Adipose tissue (tissue), 3 donors: ENCODE measurements at places on chromosomes 5 and 9. TPM values are rescaled to one million over a fixed set of nuclear protein-coding genes. Genes with fewer than 3 reads are reported as not detected.

The CKMT2 gene
- polyA plus RNA-seq, result 13.0 TPM

The CDHR2 gene
- polyA plus RNA-seq, result 0.11 TPM

The BAAT gene
- 0.32 TPM for polyA plus RNA-seq

The MSX2 gene
- 0.14 TPM for polyA plus RNA-seq

The DCAF12 gene
- polyA plus RNA-seq, result 24.2 TPM

The TLE1 gene
- polyA plus RNA-seq, result 64.7 TPM

The ZNF782 gene
- 0.67 TPM for polyA plus RNA-seq

The MEF2C gene
- polyA plus RNA-seq, result 14.3 TPM

The SPINK13 gene
- polyA plus RNA-seq, result not detected

The PCDHA8 gene
- 0.07 TPM for polyA plus RNA-seq

The PCSK1 gene
- 5.1 TPM for polyA plus RNA-seq

The KCNV2 gene
- polyA plus RNA-seq, result not detected

The DOLPP1 gene
- 3.5 TPM for polyA plus RNA-seq

The CCL19 gene
- 7.7 TPM for polyA plus RNA-seq

The TMEM171 gene
- polyA plus RNA-seq, result 2.5 TPM

The FOXD4 gene
- 0.14 TPM for polyA plus RNA-seq

The AIF1L gene
- polyA plus RNA-seq, result 46.2 TPM

The CYLC2 gene
- polyA plus RNA-seq, result not detected

The MEIKIN gene
- polyA plus RNA-seq, result not detected

The C5 gene
- 3.0 TPM for polyA plus RNA-seq

The RASGRF2 gene
- polyA plus RNA-seq, result 12.6 TPM

The HMGXB3 gene
- polyA plus RNA-seq, result 7.7 TPM

The SNCAIP gene
- 0.36 TPM for polyA plus RNA-seq

The MARCOL gene
- polyA plus RNA-seq, result not detected

The POLR3G gene
- polyA plus RNA-seq, result 2.9 TPM

The PITX1 gene
- 1.4 TPM for polyA plus RNA-seq

The KIF4B gene
- not detected for polyA plus RNA-seq

The ENTPD2 gene
- polyA plus RNA-seq, result 1.3 TPM

The ITGA1 gene
- polyA plus RNA-seq, result 6.7 TPM

The PCDHGB2 gene
- polyA plus RNA-seq, result 0.71 TPM

The IL9 gene
- polyA plus RNA-seq, result not detected

The MAP3K1 gene
- polyA plus RNA-seq, result 5.0 TPM

The PCDHGB4 gene
- 0.60 TPM for polyA plus RNA-seq

The ENHO gene
- 2.7 TPM for polyA plus RNA-seq

The ZNF454 gene
- polyA plus RNA-seq, result 0.61 TPM

The SLCO4C1 gene
- 0.12 TPM for polyA plus RNA-seq

The PIP5KL1 gene
- 0.22 TPM for polyA plus RNA-seq
